ENCODE measurements at places on chromosomes 2 and 18. TPM values are rescaled to one million over a fixed set of nuclear protein-coding genes. Genes with fewer than 3 reads are reported as not detected.
A peak's percentile ranks its signal among the peaks of the same experiment; 100 is the strongest.

DNA sequence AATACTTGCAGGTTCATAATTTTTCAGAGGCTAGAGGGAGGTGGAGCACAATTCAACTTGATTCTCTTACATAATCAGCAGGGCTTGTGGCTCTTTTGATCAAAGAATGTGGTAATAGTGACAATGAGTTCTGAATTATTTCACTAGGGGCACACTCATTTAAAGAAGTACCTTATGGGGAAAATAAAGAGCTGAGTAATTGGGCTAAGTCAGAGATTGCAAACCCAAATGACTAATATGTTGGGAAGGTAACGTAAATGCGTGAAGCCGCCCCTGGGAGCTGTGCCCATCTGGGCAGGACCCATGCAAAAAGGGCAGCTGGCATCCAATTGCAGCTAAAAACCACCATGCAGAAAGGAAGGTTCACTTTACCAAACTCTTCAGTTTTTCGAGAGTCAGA lies 35.3 kb downstream of the NCKAP5 start:
- H3K27me3 ChIP-seq, result no peaks in the 10 kb centered on the region
- H3K36me3 ChIP-seq, result no peaks in the 10 kb centered on the region
- no peak overlapping the region for H3K27ac ChIP-seq
- no peak overlapping the region for H3K4me3 ChIP-seq
- no peak for DNase-seq

- no peak overlapping the region for H3K27ac ChIP-seq
- H3K4me3 ChIP-seq, result no peak overlapping the region
- H3K36me3 ChIP-seq, result no peaks in the 10 kb centered on the region
- H3K4me1 ChIP-seq, result no peaks in the 10 kb centered on the region
These were observed 19.4 kb upstream of the EVA1A start for GRCh38 chr2:75580156-75580555.

DNA sequence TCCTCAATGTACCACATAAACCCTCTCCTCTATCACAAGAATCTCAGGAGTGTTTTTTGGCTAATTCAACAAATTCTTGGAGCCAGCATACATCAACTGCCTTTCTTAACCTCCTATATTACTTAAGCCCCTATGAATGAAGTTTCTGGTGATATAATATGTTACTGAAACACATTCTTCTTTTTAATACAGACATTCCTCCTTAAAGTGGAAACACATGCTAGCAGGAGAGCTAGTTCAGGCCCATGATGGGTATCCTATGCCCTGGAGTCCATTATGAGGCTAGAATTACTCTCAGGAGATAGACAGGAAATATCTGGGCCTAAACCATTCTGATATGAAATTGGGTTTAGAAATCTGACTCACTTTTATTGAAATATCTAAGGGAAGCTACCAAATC lies 26.6 kb upstream of the RMDN2 start:
- H3K4me1 ChIP-seq, result no peaks in the 10 kb centered on the region
- no peak overlapping the region for H3K27ac ChIP-seq
- H3K4me3 ChIP-seq, result no peak overlapping the region
- no peaks in the 10 kb centered on the region for H3K36me3 ChIP-seq

GRCh38 chr2:66030553-66030952 lies 404.4 kb upstream of the MEIS1 start:
- no peak for DNase-seq
- no peak overlapping the region for H3K27ac ChIP-seq
- H3K36me3 ChIP-seq, result no peaks in the 10 kb centered on the region
- no peaks in the 10 kb centered on the region for H3K27me3 ChIP-seq
- H3K4me1 ChIP-seq, result no peaks in the 10 kb centered on the region

- no peaks in the 10 kb centered on the region for H3K27me3 ChIP-seq
- no peak for DNase-seq
- H3K4me1 ChIP-seq, result peaks cover 8% of the 10 kb centered on the region
- no peak overlapping the region for H3K4me3 ChIP-seq
- H3K36me3 ChIP-seq, result peaks cover 3% of the 10 kb centered on the region
These were observed 61.6 kb downstream of the DNMT3A start for GRCh38 chr2:25280051-25280687.

DNA sequence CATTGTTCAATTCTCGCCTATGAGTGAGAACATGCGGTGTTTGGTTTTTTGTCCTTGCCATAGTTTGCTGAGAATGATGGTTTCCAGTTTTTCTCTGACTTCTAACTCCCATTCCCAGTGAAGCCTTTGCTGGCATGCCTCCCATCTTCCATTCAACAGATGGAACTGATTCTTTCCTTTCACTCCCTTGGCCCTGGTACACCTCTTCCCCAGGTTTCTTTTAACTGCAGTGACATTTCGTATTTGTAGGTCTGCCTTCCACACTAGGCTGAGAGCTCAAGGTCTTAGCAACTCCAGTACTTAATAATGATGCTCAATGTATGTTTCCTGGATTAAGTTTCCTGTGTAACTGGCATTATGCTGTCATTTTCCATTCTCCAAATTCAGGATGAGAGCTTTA lies 48.5 kb downstream of the GAREM1 start:
- no peak overlapping the region for H3K4me3 ChIP-seq
- no peaks in the 10 kb centered on the region for H3K36me3 ChIP-seq
- H3K4me1 ChIP-seq, result peaks cover 22% of the 10 kb centered on the region
- H3K27ac ChIP-seq, result no peak overlapping the region

GRCh38 chr18:79405019-79405780 lies 9.5 kb downstream of the NFATC1 start:
- no peaks in the 10 kb centered on the region for H3K27me3 ChIP-seq
- no peaks in the 10 kb centered on the region for H3K4me1 ChIP-seq
- H3K36me3 ChIP-seq, result no peaks in the 10 kb centered on the region
- no peak overlapping the region for H3K27ac ChIP-seq
- no peak for DNase-seq
- no peak overlapping the region for H3K4me3 ChIP-seq

DNA sequence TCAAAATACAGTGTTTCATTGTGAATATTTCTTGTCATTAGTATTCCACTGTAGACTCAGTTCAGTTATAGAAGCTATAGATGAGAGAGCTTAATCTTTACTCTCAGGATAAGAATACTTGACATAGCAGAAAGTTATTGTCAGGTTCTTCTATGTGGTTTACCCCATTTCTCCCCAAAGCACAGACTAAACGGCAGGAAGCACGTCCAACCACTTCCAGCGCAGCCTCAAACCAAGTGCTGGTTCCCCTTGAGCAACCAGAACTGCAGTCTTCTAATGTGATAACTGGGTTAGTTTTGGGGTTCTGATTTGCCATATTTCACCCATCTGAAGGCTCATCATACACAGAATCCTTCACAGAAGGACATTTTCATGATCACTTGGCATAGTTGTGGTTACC lies 324.7 kb downstream of the SLC8A1 start:
- no peak overlapping the region for H3K27ac ChIP-seq
- H3K4me1 ChIP-seq, result no peaks in the 10 kb centered on the region
- H3K4me3 ChIP-seq, result no peak overlapping the region
- no peaks in the 10 kb centered on the region for H3K36me3 ChIP-seq

DNA sequence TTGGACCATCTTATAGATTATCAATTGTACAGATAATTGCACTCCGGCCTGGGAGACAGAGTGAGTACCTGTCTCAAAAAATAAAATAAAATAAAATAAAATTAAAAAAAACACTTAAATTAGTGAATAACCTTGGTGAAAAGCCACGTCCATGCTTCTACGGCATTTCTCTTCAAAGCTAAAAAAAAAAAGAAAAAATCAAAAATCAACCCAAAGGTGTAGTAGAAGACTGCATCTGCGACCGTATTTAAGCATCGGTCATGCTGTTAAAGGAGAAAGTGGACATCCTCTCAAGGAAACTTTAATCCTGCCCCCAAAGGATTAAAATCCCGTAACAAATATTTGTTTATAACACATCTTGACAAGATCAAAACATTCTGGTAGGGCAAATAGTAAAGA lies 350 bp upstream of the RNF138 start:
- peak overlapping the region; percentile 99 for H3K27ac ChIP-seq
- peaks cover 7% of the 10 kb centered on the region for H3K4me1 ChIP-seq
- H3K4me3 ChIP-seq, result peak overlapping the region; percentile 74
- H3K36me3 ChIP-seq, result no peaks in the 10 kb centered on the region
- DNase-seq, result no peak

GRCh38 chr2:218002845-218003180 lies at the start of gene TNS1:
TNS1 (minus strand) TSS chr2:218002995; CDS start chr2:218002872, 123 bp downstream.
- no peaks in the 10 kb centered on the region for H3K27me3 ChIP-seq
- DNase-seq, result peak; percentile 78
- no peak within 1 kb of the TSS for H3K27ac ChIP-seq
- H3K36me3 ChIP-seq, result no peaks in the 10 kb centered on the region
- H3K4me3 ChIP-seq, result no peak within 1 kb of the TSS

DNA sequence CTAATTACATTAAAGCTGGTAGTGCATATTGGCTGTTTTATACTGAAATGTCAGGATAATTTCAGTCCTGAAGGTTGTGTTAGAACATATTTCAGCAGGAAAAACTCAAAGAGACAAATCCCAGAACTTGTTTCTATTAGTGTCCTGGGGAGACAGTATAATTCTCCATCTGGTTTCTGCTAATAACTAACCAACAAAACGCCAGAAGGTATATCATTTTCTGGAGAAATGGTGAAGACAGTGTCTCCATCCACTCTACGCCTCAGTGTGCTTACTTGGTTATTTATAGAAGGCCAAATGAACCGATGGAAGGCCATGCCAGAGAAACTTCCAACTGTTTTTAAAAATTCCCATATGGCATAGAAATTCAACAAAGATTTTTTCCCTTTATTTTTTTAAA lies 41.6 kb downstream of the GCA start:
- no peaks in the 10 kb centered on the region for H3K4me1 ChIP-seq
- no peak for DNase-seq
- no peak overlapping the region for H3K27ac ChIP-seq
- H3K36me3 ChIP-seq, result no peaks in the 10 kb centered on the region
- H3K4me3 ChIP-seq, result no peak overlapping the region
- no peaks in the 10 kb centered on the region for H3K27me3 ChIP-seq

GRCh38 chr2:9762164-9762563 lies 81.1 kb upstream of the TAF1B start:
- H3K36me3 ChIP-seq, result no peaks in the 10 kb centered on the region
- no peak overlapping the region for H3K27ac ChIP-seq
- no peak overlapping the region for H3K4me3 ChIP-seq
- no peaks in the 10 kb centered on the region for H3K27me3 ChIP-seq
- H3K4me1 ChIP-seq, result no peaks in the 10 kb centered on the region
- no peak for DNase-seq

- no peak overlapping the region for H3K27ac ChIP-seq
- DNase-seq, result no peak
- H3K4me1 ChIP-seq, result no peaks in the 10 kb centered on the region
These were observed 37.3 kb upstream of the CREB1 start for GRCh38 chr2:207492461-207492860.

DNA sequence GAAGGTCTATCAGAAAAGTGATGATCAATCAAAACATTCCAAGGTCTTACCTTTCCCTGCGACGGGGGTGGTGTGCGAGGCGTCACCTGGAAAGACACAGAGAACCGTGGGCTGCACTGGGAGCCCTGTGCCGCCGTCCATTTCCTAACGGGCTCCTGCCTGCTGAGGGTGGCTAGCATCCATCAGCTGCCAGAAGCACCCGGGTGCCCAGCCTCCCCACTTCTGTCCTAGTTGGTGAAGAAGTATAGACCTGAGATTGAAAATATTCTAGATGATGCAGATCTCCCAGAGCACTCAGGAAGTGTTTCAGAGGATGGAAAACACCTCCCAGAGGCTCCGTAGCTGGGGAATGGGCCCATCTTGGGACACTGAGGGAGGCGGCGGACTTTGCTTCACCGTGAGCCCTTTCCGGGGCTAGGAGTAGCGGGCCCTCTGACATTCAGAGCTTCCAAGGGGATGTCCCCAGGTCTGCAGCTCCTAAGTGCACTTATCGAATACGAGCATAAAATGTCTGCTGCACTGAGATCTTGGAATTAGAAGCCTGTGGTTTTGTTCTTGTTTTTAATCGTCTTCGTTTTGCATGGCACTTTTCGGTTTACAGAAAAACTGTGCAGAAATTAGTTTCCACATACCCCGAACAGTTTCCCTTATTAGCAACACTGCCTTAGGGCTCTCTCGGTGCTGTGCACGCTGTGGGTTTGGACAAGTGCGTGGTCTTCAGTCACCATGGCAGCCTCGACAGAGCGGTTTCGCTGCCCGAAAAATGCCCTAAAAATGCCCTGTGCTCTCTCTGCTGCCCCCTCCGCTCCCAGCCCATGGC lies 143.5 kb downstream of the MBP start:
- no peak overlapping the region for H3K27ac ChIP-seq
- peak; percentile 20 for DNase-seq
- no peak overlapping the region for H3K4me3 ChIP-seq
- no peaks in the 10 kb centered on the region for H3K27me3 ChIP-seq
- H3K36me3 ChIP-seq, result no peaks in the 10 kb centered on the region

DNA sequence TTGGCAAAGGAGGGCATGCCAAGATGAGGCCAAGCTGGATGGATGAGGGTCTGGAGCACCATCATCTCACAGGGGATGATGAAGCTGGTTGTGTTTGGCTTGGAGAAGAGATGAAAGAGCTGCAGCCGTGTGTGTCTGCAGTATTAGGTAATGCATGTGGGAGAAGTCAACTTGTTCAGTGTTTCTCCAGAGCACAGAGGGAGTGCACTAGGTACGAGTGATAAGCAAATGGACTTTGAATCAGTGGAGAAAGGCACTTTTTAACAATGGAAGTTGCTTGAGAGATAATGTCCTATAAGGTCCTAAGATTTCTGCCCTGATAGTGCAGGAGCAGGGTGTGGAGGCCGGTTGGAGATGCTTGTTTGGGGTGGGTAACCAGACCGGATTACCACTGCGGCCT lies 36.0 kb downstream of the SLC14A2 start:
- no peaks in the 10 kb centered on the region for H3K36me3 ChIP-seq
- H3K4me1 ChIP-seq, result no peaks in the 10 kb centered on the region
- no peak for DNase-seq
- H3K27ac ChIP-seq, result no peak overlapping the region
- H3K27me3 ChIP-seq, result no peaks in the 10 kb centered on the region

Gene STPG4
- total RNA-seq, result not detected

GRCh38 chr2:182672466-182673165 lies 43.4 kb upstream of the DNAJC10 start:
- H3K27me3 ChIP-seq, result no peaks in the 10 kb centered on the region
- no peaks in the 10 kb centered on the region for H3K4me1 ChIP-seq
- H3K27ac ChIP-seq, result no peak overlapping the region
- DNase-seq, result no peak
- no peak overlapping the region for H3K4me3 ChIP-seq
- H3K36me3 ChIP-seq, result no peaks in the 10 kb centered on the region

Gene AKAIN1
- total RNA-seq, result not detected

Gene ALLC
- total RNA-seq, result not detected

DNA sequence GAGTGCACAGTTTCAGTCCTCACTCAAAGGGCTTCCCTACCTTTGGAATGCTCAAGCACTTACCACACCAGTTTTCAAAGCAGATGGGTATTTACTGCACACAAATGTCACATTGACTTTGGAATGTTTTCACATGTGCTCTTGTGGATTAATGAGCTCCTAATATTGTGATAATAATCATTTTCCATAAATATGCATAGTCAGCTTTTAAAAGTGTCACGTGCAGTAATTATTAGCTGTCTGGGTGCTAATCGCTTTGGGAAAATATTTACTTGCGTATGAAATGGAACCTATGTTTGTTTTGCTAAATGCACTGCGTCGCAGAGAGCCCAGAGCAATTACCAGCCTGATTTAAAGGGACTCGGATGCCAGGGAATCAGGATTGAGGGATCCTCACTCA lies 229.3 kb downstream of the SMAD2 start:
- H3K4me3 ChIP-seq, result no peak overlapping the region
- H3K27ac ChIP-seq, result no peak overlapping the region
- H3K4me1 ChIP-seq, result no peaks in the 10 kb centered on the region
- no peaks in the 10 kb centered on the region for H3K27me3 ChIP-seq
- DNase-seq, result no peak
